Stimulated activated CD4-positive, alpha-beta T cell treated with anti-CD3 and anti-CD28 coated beads, Interleukin-1b, Interleukin-23, amount 100 ng/mL, for 4 hours (primary cell): ENCODE measurements at places on chromosomes 16 and 17.
A peak's percentile ranks its signal among the peaks of the same experiment; 100 is the strongest.

- no peak for DNase-seq
Observed at GRCh38 chr16:87143661-87144121, 173.5 kb downstream of the C16orf95 start.

DNA sequence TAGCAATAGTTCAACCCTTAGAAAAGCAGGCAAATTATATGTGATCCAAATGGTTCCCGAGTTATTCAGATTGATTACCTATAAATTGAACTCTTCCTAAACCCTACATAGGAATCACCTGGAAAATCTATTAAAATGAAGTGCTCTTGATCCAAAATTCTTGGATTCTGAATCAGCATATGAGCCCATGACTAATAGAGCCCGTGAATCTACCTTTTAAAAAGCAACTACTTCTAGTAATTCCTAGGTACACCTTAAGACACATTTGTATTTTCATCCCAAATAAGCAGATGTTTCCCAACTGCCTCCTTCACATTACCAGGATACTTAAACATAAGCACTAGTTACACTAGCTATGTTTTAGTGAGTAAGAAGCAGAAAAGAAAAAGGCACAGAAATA is 1171.0 kb upstream of the GOT2 start:
- DNase-seq, result no peak

GRCh38 chr16:2089706-2090480 is 42.1 kb downstream of the TSC2 start:
- DNase-seq, result no peak

- DNase-seq, result no peak
Observed at GRCh38 chr17:49511810-49512209, 16.7 kb downstream of the NGFR start.

DNA sequence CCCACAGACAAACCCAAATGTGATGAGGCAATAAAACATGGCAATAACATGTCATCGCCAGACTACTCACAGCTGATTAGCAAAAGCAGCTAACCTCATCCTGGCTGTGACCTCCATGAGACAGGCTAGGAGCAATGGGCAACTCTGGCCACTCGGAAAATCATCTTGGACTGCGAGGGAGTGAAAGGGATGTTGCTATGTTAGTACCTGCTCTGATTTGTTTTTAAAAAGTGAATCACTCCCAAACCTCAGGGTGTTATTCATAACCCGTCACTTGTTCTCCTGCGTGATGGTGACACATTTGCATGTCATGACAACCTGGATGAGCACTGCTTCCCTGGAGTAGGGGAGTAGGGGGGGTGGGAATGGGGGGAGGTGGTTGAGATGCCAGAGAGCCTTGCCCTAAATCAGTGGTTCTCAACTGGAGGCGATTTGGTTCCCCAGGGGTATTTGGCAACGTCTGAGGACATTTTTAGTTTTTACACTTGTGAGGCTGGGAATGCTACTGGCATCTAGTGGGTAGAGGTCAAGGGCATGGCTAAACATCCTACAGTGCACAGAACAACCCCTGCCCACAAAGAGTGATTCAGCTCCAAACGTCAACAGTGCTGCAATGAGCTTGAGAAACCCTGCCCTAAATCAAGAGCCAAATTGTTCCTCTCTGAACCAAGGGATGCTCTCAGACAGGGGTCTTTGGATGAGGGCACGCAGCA is 241.7 kb downstream of the SOX9 start:
- no peak for DNase-seq

DNA sequence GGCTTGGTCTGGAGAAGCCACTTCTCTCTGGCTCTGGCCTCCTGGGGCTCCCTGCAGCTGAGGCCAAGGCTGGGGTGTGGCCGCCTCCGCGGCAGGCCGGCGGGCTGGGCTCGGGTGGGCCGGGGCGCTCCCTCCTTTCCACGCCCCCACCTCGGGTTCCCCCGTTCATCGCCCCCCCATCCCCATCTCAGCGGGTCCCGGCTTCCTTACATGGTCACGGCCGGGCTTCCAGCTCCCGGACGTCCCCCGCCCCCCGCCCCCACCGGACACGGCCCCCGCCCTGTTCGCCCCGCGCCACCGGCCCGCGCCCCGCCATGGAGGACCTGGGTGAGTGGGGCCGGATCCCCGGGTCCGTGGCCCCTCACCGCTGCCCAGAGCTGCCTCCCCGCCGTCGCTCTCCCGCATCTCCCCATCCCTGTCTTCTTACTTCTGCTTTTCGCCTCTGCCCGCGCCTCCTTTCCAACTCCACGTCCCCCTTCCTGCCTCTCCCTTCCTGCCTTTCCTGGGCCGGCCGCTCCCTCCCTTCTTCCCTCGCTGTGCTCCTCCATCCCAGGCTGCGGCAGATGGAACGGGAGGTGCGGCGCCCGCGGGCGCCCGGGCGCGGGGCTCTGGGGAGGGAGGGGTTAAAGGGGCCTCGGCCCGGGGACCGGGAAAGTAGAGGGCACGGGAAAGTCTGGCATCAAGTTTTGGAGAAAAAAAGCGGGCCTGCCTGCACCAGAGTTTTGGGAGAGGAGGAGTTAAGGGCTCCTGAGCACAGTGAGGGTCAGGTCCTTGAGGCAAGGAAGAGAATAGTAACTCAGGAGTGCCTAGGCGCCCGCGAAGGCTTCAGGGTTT is at the start of gene TGFB1I1:
Gene TGFB1I1, plus strand, starts transcription at position 278 of the 834 bp plus-strand sequence. Its CDS starts 37 bp downstream, at position 315.
- no peak for DNase-seq

DNA sequence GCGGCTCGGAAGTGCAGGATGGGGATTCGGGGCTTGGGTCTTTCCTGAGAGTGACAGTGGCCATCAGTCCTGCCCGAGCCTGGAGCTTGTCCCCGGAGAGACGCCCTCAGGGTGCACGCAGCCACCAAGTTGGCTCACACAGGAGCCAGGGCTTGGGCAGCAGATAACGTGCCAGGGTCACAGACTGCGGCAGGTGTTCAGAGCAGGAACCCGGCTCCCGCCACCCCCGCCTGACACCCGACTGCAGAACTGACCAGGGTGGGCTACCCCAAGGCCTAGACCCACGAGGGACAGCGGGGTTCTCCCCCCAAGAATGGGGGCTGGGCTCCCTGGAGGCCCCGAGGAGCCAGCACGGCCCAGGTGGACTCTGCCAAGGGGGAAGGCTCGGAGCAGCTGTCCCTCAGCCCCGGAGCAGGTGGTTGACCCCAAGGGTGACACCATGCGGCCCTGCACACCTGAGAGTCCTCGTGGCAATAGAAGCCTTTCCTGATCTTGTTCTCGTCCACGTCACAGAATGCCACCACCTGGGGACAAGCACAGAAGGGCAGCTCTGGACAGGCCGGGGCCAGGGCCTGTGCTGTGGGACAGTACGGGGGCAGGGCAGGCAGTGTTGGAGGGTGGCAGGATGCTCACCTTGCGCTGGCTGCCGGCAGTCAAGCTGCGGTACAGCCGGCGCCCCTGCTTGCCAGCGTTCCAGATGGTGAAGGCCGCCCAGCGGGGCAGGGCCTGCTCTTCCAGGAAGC is 117.1 kb upstream of the ZNF750 start:
- no peak for DNase-seq

DNA sequence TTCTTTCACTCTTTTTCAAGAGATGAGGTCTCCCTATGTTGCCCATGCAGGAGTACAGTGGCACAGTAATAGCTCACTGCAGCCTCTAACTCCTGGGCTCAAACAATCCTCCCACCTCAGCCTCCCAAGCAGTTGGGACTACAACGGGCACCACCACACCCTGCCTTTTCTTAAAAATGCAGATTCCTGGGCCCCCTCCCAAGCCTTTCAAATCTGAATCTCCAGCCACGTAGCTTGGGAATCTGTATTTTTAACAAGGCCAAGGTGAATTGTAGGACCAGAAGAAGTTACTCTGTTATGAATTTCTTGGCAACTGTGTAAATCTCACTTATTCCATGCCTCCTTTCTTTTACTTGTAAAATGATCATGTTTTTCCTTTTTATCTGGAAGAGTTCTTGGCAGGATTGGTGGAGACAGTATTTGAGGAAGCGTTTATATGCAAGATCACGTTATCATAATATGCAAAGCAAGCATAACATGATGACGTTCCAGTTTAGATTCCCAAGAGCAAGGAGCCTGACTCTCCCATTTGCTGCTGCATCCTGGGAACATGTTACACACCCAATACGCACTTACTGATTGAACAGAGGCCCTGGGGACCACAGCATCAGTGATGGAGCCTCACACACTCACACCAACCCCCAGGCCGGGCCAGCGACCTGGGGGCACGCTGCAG is 44.5 kb downstream of the LITAF start:
- DNase-seq, result no peak

GRCh38 chr16:6446370-6446769 is 886.3 kb upstream of the RBFOX1 start:
- no peak for DNase-seq

GRCh38 chr17:67095803-67096202 is 51.4 kb downstream of the CACNG1 start:
- DNase-seq, result no peak

DNA sequence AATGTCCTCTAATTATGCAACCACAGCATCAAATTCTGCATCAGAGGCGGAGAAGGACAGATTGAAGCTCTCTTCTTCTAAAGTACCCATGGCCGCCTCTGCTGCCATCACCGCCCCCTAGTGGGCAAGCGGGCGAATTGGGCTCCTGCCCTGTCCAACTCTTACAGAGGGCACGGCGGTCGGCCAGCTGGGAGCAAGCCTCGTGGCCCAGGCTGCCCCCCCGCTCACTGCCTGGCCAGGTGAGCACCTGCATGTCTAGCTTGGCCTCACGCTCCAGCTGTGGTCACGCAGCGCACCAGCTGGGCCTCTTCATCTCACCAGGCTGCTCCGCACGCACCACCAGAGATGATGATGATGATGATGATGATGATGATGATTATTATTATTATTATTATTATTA is 146.1 kb upstream of the TOM1L1 start:
- DNase-seq, result no peak

GRCh38 chr17:75591722-75592302 is 4.2 kb downstream of the MYO15B start:
- DNase-seq, result no peak

DNA sequence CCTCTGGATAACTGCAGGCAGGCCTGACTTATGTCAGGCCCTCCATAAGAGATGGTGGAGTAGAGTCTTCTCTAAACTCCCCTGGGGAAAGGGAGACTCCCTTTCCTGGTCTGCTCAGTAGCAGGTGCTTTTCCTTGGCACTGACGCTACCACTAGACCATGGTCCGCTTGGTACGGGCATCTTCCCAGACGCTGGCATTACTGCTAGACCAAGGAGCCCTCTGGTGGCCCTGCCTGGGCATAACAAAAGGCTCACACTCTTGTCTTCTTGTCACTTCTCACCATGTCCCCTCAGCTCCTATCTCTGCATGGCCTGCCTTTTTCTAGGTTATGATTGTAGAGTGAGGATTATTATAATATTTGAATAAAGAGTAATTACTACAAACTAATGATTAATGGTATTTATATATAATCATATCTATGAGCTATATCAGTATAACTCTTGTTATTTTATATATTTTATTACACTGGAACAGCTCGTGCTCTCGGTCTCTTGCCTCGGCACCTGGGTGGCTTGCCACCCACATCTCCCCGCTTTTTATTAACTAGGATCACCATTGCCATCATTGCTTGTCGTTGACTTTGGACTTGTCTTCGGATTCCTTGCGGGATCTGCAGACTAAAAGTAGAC is 59.8 kb upstream of the ARL4D start:
- peak; percentile 57 for DNase-seq

GRCh38 chr17:28416703-28417311 is 10.8 kb upstream of the SLC46A1 start:
- DNase-seq, result peak; percentile 40

GRCh38 chr16:58462499-58462996 is 37.4 kb upstream of the NDRG4 start:
- DNase-seq, result no peak

DNA sequence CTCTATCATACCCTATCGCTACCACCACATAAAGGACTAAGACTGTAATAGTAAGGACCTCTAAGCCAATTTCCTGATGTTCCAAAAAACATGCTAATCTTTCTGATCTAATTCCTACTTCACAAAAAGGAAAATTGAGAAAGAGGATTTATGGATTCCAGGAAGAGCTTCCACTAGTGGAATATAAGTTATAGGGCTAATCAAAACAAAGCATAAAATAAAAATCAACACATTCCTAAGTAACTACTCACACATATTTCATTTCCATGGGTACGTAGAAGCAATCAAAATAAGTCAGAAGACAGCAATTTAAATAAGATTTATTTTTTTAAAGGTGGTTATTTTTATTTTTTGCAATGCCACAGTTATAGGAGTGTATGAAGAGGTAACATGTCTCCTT is 12.4 kb downstream of the CCDC43 start:
- no peak for DNase-seq

DNA sequence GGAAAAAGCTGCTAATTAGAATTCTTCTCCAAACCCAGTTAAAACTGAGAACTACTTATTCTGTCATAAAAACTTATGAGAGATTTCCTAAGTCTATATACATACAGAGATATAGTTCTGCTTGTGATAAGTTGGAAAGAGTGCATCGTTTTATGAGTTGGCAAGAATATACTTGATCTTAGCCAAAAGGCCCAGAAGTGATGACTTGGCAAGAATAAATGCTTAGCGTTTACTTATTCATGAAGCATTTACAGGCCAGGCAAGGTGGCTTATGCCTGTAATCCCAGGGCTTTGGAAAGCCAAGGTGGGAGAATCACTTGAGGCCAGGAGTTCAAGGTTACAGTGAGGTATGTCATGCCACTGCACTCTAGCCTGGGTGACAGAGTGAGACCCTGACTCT is 81.7 kb downstream of the CYB561 start:
- no peak for DNase-seq

- DNase-seq, result no peak
Observed at GRCh38 chr17:58757162-58757613, 1.5 kb downstream of the PPM1E start.

DNA sequence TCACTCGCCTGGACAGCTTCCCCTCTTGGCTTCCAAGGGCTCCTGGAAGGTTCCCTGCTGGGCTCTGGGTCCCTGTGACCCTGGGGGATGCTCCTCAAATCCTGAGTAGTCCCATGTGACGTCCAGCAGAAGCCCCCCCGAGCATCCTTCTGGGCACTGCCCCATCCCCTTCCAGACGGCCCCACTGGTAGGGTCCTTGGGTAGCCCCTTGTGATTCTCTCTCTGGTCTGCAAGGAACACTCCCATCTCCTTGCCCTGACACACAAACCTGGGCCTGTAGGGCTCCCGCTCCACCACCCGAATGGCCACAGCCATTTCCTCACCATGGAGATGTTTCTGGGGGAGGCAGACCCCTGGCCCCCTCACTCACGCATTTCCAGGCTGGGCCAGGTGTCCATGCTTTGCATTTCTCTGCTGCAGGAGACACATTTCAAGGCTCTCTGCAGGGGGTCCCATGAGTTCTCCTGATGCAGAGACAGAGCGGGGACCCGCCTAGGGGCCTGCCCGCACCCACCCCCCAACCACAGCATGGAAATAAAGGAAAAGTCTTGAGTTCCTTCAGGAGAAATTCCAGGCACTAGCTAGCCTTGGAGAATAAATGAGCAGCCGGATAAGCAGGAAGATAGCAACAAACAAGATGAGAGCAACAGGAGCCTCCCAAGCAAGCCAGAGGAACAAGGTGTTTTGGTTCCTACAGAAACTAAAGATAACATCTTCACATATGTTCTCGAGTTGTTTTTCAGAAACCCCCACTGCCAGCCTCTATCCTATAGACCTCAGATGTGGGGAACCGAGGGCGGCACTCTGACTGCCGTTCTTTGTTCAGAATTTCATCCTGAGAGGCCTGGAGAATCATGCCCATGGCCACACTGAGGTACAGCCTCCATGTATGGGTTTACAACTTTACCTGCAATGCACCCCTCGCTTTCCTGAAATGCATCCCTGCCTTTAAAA is 128.8 kb downstream of the MGAT5B start:
- no peak for DNase-seq
